H4 (cell line): ENCODE measurements at places on chromosomes 3 and 15. TPM values are rescaled to one million over a fixed set of nuclear protein-coding genes. Genes with fewer than 3 reads are reported as not detected.

The CAMK2N2 gene
- 0.47 and 1.6 TPM in 2 replicates for total RNA-seq

The C3orf22 gene
- not detected in 2 replicates for total RNA-seq

The DNAH12 gene
- total RNA-seq, result 0.06 TPM in 1 of 2 replicates, not detected in the other

The DAZL gene
- not detected in 2 replicates for total RNA-seq

The EIF4E3 gene
- total RNA-seq, result 0.91 and 0.97 TPM in 2 replicates

The DAPK2 gene
- total RNA-seq, result 0.16 and 0.39 TPM in 2 replicates

The RLBP1 gene
- total RNA-seq, result not detected in 2 replicates

The ECE2 gene
- total RNA-seq, result not detected in 2 replicates

The MAP1A gene
- 32.9 and 40.6 TPM in 2 replicates for total RNA-seq

The PLA2G4D gene
- not detected in 2 replicates for total RNA-seq

The CD200R1 gene
- 0.31 TPM in 1 of 2 replicates, not detected in the other for total RNA-seq

DNA sequence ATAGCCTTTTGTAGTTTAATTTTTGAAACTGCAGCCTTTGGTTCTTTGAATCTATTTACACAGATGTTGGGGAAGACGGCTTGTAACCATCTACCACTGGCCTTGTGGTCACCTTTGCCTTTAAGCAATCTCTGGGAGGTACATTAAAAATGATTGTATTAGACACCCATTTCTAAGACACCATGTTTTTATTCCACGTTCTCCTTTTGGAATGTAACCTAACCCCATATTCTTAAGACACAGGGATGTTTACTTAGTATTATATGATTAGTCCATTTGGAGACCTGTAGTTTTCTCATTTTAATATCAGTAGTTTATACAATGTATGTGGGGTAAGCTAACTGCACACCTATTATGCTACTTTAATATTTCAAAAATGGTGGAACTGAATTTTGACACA, 175.1 kb upstream of the PLSCR5 start:
- no peak for DNase-seq

DNA sequence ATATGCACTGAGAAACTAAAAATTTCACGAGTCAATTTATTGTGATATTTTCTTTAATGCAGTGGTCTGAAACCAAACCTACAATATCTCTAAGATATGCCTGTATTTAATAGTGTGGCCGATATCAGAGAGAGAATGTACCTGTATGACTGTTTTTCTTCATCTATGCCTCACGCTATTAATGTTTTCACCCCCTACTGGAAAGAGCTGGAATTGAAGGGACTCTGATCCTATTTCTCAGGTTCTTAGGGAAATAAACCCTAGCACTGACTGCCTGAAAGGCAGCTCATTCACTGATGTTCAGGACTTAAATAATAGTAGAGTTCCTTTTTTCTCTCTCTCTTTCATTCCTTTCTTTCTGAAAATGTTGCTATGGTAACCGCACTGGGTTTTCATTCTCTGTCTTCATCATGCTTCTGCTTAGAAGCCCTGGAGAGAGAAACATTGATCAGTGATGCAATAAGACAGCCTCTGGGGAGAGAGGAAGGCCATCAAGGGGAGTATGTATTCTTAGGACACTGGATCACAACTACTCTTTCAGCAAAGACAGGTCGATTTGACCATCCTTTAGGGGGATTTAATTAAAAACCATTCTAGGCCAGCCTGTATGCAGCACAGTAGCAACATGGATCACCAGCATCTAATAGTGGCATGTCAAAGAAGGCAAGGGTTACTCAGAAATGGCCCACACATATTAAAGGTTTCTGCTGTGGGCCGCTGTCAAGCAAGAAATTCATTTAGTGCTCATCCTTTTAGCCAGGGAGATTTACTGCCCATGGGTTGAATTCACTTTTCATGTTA, 1135.7 kb downstream of the IGSF11 start:
- no peak for DNase-seq

- no peak for DNase-seq
Measured at GRCh38 chr3:48014358-48014757, 1.9 kb downstream of the MAP4 start.

DNA sequence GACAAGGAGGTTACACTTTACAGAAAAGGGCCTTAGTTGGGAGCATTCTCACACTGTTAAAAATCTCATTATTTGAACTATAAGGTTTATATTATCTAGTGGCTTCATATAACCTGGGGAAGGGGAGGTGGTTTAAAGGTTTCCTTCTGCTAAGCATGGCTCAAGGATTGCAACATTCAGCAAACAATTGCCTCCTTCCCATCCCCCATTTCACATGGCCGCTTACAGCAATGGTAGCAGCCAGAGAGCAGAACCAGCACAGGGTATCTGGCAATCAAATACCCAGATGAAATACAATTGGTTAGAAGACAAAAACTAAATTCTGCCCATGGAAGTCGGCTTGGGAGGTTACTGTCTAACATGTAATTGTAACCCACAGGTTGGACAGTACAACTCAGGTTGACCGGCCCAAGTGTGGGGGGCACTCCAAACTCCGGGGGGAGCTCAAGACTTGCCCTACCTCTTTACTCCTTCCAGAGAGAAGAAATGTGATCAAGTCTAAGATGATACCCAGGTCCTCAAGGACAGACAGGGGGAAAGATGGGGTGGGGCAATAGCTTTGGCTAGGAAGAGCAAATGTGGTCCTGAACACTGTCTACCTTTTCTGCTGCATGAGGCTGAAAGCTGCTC, 15.5 kb downstream of the ETV5 start:
- no peak for DNase-seq

- DNase-seq, result peak; percentile 64
Measured at GRCh38 chr15:39270934-39271333, 309.9 kb upstream of the THBS1 start.

DNA sequence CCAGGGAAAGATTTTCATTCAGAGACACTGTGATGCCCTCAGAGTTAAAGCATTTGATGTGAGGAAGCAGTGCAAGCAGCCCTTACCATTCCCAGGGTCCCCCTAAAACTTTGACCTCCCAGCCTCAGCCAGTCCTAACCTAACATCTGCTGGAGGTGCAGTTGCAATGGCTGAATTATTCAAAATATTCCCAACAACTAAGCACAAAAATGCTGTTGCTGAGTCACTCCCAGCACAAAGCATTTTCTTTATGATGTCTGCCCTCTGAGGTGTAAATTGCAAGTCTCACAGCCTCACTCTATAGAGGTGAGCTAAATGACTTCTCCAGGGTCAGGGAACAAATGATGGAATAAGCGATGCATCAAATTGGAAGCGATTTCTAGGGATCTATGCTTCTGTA, 6.4 kb upstream of the REC114 start:
- no peak for DNase-seq

- no peak for DNase-seq
Measured at GRCh38 chr15:93165734-93166470, 76.9 kb upstream of the RGMA start.

- no peak for DNase-seq
Measured at GRCh38 chr15:67762610-67763368, 62.5 kb upstream of the SKOR1 start.

- no peak for DNase-seq
Measured at GRCh38 chr15:89693091-89693490, 2.5 kb downstream of the WDR93 start.

DNA sequence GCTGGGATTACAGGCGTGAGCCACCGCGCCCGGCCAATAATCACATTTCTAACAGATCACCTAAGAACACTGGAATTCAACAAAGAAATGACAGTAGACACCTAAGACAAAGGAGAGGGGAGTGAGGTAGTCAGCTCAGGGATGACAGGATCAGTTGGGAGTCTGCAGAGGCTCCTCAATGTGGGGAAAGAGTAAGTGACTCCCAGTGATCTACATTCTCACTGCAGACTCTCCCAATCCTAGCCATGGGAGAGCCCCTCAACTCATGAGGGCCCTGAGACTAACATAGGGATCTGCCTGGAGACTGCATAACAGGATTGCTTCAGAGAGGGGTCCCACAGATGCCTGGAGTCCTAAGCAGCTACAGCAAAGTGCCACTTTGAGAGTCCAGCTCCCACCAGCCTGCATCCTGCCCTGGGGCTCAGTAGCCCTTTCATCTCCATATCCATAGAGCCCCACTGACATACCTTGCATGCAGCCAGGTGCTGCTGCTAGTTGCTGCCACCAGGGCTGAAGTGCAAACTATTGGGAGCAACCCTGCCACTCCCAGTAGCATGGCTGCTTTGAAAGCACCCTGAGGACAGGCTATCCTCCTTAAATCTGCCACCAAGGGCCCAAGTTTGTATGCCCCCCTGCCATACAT, 21.8 kb upstream of the PFN2 start:
- no peak for DNase-seq

DNA sequence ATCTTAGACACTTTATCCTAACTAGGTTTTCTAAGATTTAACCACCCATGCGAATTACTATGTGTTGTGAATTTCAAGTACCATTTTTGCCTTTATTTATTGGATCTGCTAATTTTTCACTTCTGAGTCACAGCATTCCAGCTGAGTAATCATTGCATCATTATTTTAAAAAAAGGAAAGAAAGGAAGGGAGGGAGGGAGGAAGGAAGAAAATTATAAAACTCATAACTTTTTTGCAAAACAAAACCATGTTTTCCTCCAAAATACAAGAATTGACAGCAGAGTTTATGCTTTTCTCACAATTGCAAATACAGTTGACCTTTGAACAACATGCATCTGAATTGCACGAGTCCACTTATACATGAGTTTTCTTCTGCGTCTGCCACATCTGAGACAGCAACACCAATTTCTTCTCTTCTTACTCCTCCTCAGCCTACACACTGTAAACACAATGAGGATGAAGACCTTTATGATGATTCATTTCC, 651.4 kb upstream of the NECTIN3 start:
- peak; percentile 68 for DNase-seq

DNA sequence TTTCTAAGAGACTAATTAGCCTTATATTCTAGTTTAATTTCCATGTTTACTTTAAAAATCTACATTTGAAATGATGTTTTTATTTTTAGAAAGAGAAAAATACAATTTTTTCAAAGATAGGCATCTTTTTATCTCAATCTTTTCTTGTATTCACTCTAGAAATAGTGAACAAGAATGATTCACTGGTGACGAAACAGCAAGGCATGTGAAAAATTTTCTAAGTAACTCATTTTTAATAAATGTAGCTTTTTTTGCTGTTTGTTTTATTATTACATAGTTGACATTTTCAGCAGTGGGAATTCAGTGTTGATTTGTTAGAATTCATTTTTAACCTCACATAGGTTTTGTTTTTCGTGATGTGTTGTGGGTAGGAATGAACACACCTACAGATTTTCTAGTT, 1226.4 kb downstream of the NSUN3 start:
- no peak for DNase-seq

DNA sequence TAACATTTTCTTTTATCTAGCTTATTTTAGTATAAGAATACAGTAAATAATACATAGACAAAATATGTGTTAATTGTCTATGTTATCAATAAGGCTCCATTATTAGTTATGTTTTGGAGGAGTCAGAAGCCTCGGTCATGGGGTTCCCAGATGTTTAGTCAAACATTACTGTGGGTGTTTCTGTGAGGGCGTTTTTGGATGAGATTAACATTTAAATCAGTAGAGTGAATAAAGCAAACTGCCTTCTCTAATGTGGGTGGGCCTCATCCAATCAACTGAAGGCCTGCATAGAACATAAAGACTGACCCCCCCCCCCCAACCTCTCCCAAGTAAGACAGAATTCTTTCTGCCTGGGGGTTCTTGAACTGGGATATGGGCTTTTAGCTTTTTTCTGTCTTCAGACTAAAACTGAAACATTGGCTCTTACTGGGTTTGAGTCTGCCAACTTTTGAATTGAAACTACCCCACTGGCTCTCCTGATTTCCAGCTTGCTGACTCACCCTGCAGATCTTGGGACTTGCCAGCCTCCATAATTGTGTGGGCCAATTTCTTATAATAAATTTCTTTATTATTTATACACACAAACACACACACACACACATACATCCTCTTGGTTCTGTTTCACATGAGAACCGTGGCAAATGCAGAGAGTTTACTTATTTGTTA, 192.0 kb downstream of the TPRG1 start:
- peak; percentile 31 for DNase-seq

- no peak for DNase-seq
Measured at GRCh38 chr3:45993421-45994027, 2.1 kb downstream of the FYCO1 start.

DNA sequence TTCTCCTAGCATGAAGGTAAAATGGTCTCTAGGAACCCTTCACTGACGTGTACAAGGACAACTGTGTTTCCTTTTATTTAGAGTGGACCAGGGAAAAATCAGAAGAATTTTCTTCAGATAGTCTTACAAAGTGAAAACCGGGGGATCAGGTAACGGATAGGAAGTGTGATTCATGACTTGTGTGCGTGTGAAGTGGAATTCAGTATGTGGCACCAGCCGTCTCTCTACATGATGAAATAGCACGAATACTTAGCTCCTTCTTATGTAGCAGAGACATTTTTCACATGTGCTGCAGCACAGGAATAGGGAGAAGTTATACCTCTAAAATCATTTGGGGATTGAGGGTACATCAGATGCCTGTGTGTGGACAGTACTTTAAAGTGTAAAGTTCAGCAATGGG, 159.2 kb downstream of the MEX3B start:
- peak; percentile 54 for DNase-seq

GRCh38 chr3:18847583-18848197, 300.6 kb upstream of the KCNH8 start:
- peak; percentile 2 for DNase-seq

DNA sequence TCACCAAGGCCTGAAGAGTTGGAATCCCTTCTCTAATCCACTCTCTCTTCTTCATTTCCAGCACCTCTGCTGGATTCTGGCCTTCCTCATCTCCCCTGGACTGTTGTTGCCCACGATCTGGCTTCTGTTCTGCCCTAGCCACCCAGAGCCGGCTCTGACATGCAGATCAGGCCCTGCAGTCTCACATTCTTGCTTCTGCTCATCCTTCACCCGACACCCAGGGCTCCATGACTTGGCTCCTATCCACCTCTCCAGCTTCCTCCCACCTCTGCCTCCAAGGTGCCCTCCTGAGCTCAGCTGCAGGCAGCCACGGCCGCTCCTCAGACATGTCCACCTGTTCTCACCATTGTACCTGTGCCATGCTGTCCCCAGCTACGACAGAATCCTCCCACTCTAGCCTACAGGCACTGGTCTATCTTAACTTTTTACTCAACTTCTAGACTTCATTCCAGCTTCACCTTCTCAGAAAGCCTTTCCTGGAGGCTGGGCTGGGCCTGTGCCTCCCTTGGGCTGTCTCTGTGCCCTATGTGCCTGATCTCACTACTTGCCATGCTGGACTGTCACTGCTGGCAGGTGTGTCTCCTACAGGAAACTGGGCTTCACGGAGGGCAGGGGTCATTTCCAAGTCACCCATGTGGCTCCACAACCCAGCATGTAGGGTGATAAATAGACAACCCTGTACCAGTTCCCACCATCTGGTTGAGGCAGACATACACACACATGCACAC, 16.0 kb upstream of the TBC1D21 start:
- no peak for DNase-seq

- DNase-seq, result no peak
Measured at GRCh38 chr15:92336419-92336987, 57.2 kb upstream of the ST8SIA2 start.

GRCh38 chr3:79369306-79369705, 398.5 kb downstream of the ROBO1 start:
- DNase-seq, result peak; percentile 8

- DNase-seq, result no peak
Measured at GRCh38 chr3:1998739-1999138, 99.9 kb upstream of the CNTN4 start.

- no peak for DNase-seq
Measured at GRCh38 chr15:100042558-100042957, 299.2 kb downstream of the ADAMTS17 start.

GRCh38 chr15:80669663-80670273, 25.3 kb upstream of the ABHD17C start:
- no peak for DNase-seq

- DNase-seq, result no peak
Measured at GRCh38 chr3:9198899-9199335, 50.5 kb downstream of the SRGAP3 start.

- no peak for DNase-seq
Measured at GRCh38 chr3:122111974-122112373, 56.8 kb downstream of the CD86 start.

GRCh38 chr15:75073197-75073596, 49.8 kb downstream of the PPCDC start:
- peak; percentile 55 for DNase-seq
